ENCODE measurements at places on chromosomes 16 and 17. TPM values are rescaled to one million over a fixed set of nuclear protein-coding genes. Genes with fewer than 3 reads are reported as not detected.
A peak's percentile ranks its signal among the peaks of the same experiment; 100 is the strongest.

GRCh38 chr16:70808371-70808770 lies 7.4 kb upstream of the VAC14 start:
- H3K27ac ChIP-seq: no peak overlapping the region
- no peaks in the 10 kb centered on the region for H3K36me3 ChIP-seq
- DNase-seq: peak; percentile 50

- H3K4me3 ChIP-seq: peak overlapping the region; percentile 55
- peak; percentile 72 for DNase-seq
- no peaks in the 10 kb centered on the region for H3K27me3 ChIP-seq
- H3K36me3 ChIP-seq: peaks cover 59% of the 10 kb centered on the region
- H3K27ac ChIP-seq: peak overlapping the region; percentile 86
- H3K4me1 ChIP-seq: peaks cover 72% of the 10 kb centered on the region
Measured at GRCh38 chr16:48556913-48557351, 53.0 kb downstream of the N4BP1 start.

MYH1 gene
- not detected for total RNA-seq

KIF1C gene
- total RNA-seq: 62.3 TPM
